HAP-1 (cell line): ENCODE measurements at places on chromosomes 11 and 22.

DNA sequence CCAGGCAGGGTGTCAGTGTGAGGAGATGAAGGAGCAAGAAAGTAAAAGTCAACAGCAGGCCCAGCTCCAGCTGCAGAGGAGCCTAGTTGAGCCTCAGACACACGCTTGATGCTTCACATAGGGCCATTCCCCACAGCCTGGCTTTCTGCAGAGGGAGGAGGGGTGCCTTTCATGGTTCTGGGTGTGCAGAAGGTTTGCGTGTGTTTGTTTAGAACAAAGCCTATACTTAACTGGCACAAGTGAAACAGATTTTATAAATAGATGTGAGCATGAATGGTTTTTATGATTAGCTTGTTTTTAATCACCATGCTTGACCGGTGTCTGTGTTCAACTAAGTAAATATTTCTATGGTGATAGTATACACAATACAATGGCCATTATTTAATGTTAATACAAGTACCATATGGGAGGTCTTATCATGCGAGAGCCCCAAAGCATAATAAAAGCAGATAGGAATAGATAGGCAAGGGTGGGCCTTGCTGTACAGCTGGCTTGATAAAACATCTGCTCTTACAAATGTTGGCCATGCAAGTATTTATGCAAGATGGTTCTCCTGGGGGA is 290.2 kb downstream of the ETS1 start:
- no peak for DNase-seq

DNA sequence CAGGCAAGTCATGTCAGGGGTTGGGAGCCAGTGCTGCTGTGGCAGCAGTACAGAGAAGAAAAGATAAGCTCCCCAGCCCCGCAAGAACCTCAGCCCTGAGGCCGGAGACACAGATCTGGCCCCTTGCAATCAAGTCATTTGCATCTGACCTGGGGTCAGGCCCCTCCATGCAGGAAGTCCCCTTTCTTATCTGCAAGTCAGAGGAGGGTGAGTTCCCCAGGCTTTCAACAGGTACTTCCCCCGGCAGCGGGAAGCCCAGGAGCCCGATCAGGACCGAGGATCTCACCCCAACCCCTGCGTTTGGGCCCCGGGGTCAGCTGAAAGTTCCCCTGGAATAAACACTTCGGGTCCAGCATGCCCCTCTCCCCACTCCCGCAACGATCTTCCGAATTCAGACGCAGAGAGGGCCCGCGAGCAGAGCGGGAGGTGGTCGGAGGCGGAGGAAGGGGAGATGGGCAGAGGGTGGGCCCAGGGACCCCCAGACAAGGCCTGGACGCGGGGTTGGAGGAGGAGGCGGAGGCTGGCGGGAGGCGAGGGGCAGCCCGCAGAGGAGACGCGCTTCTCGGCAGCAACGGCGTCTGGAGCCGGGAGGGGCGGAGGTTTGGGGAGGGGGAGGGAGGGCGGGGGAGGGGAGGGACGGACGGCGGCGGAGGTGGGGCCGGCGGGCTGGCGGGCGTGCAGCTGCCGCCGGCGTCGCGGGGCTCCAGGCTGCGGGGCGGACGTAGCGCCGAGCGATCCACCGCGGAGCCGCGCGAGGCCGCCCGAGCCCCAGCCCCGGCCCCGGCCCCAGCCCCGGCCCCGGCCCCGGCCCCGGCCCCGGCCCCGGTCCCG is at the start of gene TSPAN18:
Gene TSPAN18, plus strand, starts transcription at position 680 of the 831 bp plus-strand sequence. CDS start 179,455 bp downstream, outside the sequence.
- peak; percentile 39 for DNase-seq

- no peak for DNase-seq
These were observed 100.5 kb upstream of the IGLL5 start for GRCh38 chr22:22787151-22787550.

GRCh38 chr11:9498457-9499078 is 37.8 kb downstream of the ZNF143 start:
- no peak for DNase-seq

GRCh38 chr11:59025097-59025496 is 61.0 kb upstream of the GLYATL1B start:
- DNase-seq: no peak

- DNase-seq: no peak
These were observed 171.1 kb downstream of the TENM4 start for GRCh38 chr11:79269611-79270307.
